ENCODE measurements at places on chromosomes 11 and 22.

- DNase-seq, result no peak
These were observed 43.9 kb downstream of the NFAM1 start for GRCh38 chr22:42388130-42388797.

- DNase-seq, result no peak
These were observed 11.0 kb downstream of the MPZL3 start for GRCh38 chr11:118240999-118241763.

GRCh38 chr11:70772950-70773349, 374.6 kb downstream of the CTTN start:
- no peak for DNase-seq

- no peak for DNase-seq
These were observed 204.2 kb upstream of the TBCEL start for GRCh38 chr11:120819437-120820365.

GRCh38 chr11:44324749-44325525, 15.0 kb upstream of the ALX4 start:
- no peak for DNase-seq

Data from renal pelvis (tissue), 12 donors.